Muscle of leg (tissue), 16 donors: ENCODE measurements at places on chromosomes 2 and 18. TPM values are rescaled to one million over a fixed set of nuclear protein-coding genes. Genes with fewer than 3 reads are reported as not detected.

SIX2 gene
- 20.0 TPM for polyA plus RNA-seq

TSPYL6 gene
- not detected for polyA plus RNA-seq

CSRNP3 gene
- 13.4 TPM for polyA plus RNA-seq

NAT8 gene
- 0.13 TPM for polyA plus RNA-seq

CXCR4 gene
- 30.4 TPM for polyA plus RNA-seq

GPR45 gene
- not detected for polyA plus RNA-seq

SH3RF3 gene
- polyA plus RNA-seq: 4.7 TPM

DQX1 gene
- polyA plus RNA-seq: 0.21 TPM

GAD1 gene
- 0.28 TPM for polyA plus RNA-seq

LRATD1 gene
- 11.6 TPM for polyA plus RNA-seq

C2orf80 gene
- not detected for polyA plus RNA-seq

SUCLG1 gene
- polyA plus RNA-seq: 67.2 TPM

GAL3ST2 gene
- polyA plus RNA-seq: not detected

FSHR gene
- 0.28 TPM for polyA plus RNA-seq

LHCGR gene
- 0.08 TPM for polyA plus RNA-seq

MTERF4 gene
- 27.6 TPM for polyA plus RNA-seq

APOB gene
- 0.10 TPM for polyA plus RNA-seq

TRIM54 gene
- polyA plus RNA-seq: 82.8 TPM
